GF-D8 (cell line): ENCODE measurements at places on chromosomes 7 and 10.

- no peak for DNase-seq
Measured at GRCh38 chr10:131767716-131768115, 133.1 kb upstream of the PPP2R2D start.

- DNase-seq, result no peak
Measured at GRCh38 chr10:102421507-102421756, 796 bp downstream of the FBXL15 start.

- DNase-seq, result no peak
Measured at GRCh38 chr10:105434970-105435369, 793.9 kb downstream of the SORCS3 start.

DNA sequence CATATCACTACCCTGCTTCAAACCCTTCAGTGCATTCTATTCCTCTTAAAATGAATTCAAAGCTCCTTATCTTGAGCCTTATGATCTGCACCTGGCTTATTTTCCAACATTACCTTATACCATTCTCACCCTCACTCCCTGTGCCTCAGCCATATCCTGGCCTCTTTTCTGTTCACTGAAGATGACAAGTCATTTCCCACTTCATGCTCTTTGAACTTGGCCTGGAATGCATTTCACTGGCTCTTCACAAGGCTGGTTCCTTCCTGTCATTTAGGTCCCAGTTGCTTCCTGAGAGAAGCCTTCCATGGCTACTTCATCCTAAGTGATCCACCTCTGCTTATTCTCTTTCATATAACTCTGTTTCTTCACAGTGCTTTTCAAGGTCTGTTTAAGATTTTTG is 3.2 kb upstream of the LIPF start:
- DNase-seq, result no peak

DNA sequence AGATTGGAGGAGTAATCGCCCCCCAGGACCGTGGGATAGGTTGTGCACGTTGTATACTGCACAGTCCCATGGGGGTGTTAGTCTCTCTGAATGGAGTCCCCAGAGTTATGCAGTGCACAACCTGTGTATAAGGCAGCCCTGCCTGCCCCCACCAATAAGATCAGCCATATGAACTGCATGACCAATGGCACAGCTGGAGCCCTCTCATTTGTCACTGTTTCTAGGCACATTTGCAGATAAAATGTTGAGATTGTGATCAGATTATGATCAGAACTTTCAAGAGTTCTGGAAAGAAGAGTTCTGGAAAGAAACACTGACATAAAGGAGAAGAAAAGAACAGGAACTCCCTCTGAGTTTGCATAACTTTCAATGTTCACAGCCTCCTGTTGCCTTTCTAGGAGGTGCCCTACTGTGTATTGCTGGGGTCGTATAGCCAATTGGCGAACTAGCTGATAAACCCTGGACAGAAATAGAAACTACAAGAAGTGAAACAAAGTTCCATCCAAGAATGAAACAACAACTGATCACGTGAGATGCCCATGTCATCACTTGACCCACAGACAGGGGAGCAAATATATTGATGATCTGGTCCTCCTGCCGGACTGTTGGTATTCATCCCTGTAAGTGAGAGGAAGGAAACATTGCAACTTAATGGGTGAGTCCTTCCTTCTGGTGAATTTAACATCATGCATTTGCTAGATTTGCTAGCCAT is 49.6 kb upstream of the TOMM7 start:
- no peak for DNase-seq

DNA sequence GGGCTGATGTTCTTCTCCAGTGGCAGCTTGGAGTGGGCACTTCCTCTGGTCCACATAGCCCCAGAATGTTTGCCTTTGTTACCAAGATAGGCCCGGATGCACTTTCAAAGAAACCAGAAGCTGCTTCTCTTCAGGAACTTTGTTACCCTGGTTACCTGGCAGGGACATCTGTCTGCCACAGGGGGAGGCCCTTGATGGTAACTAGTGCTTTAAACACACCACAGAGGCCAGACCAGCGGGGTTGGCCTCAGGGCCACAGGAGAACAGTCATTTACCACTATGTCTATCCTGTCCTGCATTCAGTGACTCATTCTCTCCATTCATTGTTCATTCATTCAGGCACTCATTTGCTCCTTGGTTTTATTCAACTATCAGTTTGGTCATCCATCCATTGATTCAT is 11.9 kb upstream of the PLEKHA1 start:
- DNase-seq, result no peak

GRCh38 chr7:150753826-150754603 is 16.8 kb downstream of the GIMAP5 start:
- DNase-seq, result no peak

DNA sequence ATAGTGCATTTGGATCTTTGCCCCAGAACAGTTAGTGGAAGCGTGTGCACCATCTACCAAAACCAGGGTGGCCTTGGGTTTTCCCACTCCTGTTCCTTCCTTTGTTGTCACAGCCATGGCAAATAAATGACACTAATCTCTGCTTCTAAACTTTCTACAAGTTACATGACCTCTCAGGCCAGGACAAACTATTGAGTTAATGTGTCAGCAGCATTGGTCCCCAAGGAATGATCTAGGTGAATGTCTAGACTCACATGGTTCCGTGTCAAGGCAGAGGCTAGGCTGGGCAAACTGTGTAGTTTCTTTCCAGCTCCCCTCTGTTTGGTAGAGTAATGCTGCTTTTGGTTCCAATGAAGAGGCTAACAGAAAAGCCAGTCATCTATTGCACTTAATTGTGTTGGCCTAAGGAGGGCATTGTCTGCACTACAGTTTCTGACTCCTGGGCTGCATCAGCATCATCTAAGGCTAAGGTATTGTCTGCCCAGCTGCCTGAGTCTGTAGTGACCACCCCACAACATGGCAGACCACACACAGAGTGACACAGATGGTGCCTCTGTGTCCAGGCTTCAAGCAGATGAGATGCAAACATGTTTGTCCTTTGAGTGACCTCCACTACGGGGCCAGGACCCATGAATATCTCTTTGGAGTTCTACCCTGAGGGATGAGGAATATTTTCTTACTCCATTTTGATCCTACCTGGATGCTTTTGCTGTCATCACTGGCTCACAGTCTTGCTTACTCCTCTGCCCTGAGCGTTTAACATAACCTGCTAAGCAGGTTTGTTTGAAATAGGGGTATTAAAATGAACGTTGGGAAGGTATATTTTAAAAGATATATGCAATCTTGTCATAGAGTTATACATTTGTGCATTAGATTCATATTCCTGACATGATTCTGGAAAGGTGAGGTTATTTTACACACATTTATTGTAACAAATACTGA is 1.7 kb downstream of the CYP3A4 start:
- no peak for DNase-seq

- DNase-seq, result peak; percentile 60
Measured at GRCh38 chr10:17212802-17213221, 11.3 kb upstream of the TRDMT1 start.

DNA sequence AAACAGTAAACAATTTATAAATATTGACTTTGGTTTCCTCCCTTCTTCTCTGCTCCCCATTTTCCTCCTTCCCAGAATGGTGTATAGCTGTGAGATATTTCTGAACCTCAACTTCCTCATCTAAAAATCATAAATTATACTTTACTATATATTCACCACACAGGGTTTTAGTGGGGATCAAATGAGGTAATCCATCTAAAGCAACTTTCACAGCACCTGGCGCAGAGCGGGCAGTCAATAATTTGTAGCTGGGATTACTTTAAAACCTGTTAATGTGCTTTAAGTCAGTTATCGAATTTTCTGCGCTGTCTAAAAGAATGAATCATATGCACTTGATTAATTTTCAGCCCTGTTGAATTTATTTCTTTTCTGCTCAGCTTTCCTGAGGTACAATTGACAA is 172.7 kb downstream of the PTEN start:
- no peak for DNase-seq

GRCh38 chr7:135320268-135320667 is 86.6 kb downstream of the STRA8 start:
- DNase-seq, result no peak

- no peak for DNase-seq
Measured at GRCh38 chr7:139567647-139568345, 44.3 kb downstream of the CLEC2L start.
